ENCODE measurements at places on chromosomes 7 and 10.

DNA sequence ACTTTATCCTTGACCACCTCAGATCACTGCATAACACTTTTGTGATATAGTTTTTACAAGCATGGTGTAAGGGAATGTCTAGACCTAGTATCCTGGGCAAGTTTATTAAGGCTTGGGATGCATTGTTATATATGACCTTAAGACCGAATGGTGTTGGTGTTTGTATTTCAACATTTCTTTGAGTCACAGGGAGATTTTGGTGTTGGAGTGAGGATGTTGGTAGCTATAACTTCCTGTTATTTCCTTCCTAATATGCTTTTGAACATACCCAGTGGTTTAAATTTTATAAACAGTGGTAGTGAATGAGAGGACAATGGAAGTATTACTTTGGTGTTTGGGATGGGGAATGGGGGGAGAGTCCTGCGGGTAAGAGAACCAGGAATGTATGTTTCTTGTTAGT, 2.6 kb downstream of the EXOC4 start:
- DNase-seq: no peak

DNA sequence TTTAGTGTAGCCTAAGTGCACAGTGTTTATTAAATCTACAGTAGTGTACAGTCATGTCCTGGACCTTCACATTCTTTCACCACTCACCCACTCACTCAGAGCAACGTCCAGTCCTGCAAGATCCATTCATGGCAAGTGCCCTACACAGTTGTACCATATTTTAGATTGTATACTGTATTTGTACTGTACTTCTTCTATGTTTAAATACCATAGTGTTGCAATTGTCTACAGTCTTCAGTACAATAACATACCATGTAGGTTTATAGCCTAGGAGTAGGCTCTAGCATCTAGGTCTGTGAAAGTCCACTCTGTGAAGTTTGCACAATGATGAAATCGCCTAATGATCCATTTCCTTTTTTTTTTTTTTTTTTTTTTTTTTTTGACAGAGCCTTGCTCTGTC, 12.0 kb downstream of the EEPD1 start:
- no peak for DNase-seq

GRCh38 chr7:75879771-75880184, 944 bp downstream of the RHBDD2 start:
- DNase-seq: peak; percentile 45

GRCh38 chr7:70360557-70360956, 762.3 kb downstream of the AUTS2 start:
- no peak for DNase-seq

GRCh38 chr10:32746869-32747268, 211.2 kb downstream of the ITGB1 start:
- no peak for DNase-seq

GRCh38 chr10:95411635-95412034, 120.8 kb upstream of the PDLIM1 start:
- DNase-seq: no peak

DNA sequence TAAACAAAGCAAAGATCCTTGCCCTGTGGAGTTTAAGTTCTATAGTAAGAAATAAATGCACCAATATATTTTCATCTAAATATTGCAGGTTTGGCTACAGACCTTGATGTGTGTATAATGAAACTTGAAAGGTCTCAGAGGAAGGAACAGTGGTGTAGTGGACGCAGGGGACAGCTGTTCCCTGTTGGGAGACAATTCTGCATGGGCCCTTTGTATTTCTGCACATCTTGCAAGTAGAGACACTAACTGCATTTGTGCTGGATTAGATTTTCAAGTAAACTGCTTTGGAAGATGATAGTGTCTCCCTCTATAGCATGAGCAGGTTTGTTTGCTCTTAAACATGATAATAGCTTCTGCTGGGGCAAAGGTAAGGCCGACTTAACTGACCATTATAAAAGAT, 57.5 kb upstream of the FAM133B start:
- no peak for DNase-seq

DNA sequence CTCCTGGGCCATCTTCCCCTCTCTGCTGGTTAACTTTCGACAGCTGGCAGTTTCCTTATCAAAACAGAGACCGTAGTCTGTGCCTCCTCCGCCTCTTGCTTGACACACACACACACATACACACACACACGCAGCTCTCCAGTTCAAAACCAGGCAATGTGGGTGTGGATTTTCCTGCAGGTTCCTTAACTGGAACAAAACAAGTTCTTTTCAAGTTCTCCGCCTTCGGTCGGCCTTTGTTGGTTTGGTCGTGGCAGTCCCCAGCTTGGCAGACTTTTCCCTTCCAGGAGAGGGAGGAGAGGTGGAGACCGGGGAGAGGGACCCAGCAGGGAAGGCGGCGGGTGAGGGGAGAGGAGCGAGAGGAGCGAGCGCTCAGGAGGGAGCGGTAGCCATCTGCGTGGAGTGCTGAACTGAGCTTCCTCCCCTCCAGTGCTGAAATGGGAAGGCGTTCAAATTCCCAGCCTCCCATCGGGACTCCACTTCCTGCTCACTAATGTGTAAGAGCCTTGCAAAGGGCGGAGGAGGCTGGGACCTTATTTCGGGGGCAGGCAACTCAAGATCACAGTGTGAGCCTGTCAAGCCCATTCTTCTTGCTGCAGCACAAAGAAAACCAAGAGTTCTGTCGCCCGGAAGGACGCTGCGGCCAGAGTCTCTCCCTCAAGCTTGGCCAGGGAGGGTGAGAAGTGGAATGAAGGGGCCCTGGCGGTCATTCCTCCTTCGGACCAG, 120.6 kb downstream of the PRPF18 start:
- DNase-seq: no peak

- no peak for DNase-seq
These were observed 29.9 kb downstream of the LIPJ start for GRCh38 chr10:88616250-88616977.

- DNase-seq: no peak
These were observed 603.5 kb downstream of the ARL4A start for GRCh38 chr7:13290975-13291374.

- DNase-seq: no peak
These were observed 49.1 kb downstream of the LHPP start for GRCh38 chr10:124510759-124511158.

DNA sequence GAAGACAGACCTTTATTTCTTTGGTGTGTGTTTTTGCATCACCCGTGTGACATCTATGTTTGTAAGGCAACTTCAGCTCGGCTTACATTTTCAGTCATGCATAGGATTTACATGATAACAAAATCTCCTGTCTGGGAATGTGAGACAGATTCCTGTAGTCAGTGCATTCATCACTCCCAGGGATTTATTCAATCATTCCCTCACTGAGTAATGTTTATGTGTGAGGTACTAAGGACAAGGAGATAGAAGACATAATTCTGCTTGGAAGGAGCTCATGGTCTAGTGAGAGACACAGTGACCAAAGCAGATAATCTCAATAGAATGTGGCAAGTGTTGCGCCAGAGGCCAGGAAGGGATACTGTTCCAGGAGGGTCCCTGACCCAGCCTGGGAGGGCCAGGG, 35.2 kb upstream of the BMPER start:
- DNase-seq: no peak

DNA sequence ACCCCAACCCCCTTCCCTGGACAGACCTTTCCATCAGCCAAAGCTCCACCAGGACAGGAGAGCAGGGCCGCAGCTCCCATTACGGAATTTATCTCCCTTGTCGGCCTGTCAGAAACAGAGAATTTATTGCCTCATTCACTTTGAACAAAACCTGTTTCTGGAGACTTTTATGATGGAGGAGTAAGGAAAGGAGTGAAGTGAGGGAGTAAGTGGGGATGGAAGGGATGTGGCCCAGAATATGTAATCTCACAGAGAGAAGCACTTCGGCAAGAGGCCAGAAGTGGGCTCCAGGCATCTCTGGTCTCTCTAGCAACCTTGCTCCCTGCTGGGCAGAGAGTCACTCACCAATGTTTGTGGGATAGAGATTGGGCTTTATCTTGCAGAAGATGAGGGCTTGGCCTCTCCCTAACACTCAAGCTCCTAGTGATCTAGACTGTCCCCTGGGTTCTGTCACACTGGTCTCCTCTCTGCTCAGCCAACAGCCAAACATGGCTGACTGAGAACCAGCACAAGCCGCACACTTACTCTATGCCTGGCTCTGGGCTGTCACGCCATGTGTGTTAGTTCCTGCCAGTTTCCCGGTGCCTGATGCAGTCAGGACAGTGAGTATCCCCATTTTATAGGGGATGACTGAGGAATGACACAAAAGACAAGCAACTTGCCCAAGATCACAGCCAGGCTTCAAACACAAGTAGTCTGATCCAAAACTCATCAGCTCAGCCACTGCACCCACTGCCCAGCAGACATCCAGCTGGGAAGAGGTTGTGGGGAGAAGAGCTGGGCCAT, 149.4 kb upstream of the ZMIZ1 start:
- no peak for DNase-seq

GRCh38 chr7:117495308-117495707, 15.5 kb downstream of the CFTR start:
- no peak for DNase-seq

- peak; percentile 64 for DNase-seq
These were observed 10.4 kb downstream of the NUB1 start for GRCh38 chr7:151351967-151352366.

DNA sequence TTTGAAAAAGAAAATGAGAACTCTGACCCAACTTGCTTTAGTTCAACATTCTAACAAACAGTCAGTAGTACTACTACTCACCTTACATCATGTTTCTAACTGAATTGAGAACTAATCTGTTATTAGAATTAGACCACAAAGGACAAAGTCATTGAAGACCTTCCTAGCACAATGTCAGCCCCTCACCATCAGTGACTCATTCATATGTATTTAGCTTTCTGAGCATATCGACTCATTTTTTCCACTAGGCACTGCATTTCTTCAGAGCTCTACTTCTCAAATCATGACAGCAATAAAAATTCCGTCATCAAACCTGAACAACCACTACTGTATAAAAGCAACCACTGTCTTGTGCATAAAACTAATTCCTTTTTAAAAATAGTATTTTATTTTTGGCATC, 4.4 kb upstream of the LRRN3 start:
- DNase-seq: no peak

DNA sequence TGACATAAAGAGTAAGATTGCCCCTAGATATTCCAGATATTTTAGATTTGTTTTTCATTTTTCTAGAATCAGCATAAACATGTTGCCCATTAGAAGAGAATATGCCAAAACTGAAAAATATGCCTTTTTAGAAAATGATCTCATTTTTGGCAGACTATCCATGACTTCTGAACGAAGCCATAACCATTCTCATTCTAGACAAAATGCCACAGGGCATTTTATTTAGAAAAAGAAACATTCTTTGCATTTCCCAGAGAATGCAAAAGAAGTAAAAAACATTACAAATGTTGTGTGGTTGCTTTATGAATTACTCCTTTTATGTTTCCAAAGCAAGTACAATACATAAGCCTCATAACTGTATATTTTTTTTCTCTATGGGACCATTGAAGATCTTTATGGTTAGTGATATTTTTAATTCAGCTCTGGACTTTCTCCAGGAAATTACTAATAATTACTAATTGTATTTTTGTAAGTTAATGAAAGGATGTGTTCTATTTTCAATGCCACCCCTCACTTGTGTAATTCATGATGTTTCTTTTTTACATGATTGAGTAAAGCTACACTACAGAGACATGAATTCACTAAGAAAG, 109.6 kb upstream of the SEM1 start:
- DNase-seq: no peak

DNA sequence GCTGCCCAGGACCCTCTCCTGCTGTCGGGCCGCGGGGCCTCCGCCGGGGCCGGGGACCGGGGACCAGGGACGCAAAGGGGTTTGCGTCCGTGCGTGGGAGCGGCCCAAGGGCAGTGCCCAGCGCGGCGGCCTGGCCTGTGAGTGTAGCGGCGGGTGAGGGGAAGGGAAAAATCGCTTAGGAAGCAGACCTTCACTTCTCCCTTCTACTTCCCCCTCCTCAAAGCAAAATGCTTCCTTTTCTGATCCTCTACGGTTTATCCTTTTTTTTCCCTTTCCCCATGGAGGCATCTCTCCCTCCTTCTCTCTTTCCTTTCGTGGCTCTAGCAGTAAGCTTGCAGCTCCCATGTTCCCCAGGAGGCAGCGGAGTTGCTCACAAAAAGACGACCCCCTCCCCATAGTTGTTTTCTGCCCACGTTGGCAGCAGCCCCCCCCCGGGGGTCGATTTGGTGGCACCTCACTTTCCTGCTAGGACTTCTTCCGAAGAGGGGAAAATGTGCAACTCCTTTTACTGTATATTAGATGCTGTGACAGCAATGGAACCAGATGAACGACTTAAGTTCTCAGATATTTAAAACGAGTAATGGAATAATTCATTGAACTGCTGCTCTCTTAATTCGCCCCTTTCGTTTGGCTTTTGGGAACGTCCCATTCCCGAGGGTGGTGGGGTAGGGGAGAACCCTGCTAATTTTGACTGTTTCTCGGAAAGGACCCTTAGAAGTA, 724 bp downstream of the CAPZA2 start:
- no peak for DNase-seq

DNA sequence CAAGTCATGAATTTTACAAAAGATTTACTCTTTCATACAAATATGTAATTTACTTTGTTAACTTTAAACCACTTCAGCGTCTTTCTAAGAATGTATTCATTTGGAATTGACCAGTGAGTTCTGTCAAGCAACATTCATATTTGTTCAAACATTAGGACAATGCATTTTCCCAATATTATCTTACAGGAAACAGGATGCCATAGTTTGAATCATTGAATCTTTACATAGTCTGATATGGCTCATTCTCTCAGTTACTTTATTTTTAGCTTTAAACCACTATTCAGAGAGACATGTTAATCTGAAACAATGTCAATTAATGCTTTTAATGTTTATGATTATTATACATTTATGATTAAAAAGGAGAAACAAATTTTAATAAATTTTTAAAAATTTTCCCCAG, 21.1 kb upstream of the MEOX2 start:
- no peak for DNase-seq

DNA sequence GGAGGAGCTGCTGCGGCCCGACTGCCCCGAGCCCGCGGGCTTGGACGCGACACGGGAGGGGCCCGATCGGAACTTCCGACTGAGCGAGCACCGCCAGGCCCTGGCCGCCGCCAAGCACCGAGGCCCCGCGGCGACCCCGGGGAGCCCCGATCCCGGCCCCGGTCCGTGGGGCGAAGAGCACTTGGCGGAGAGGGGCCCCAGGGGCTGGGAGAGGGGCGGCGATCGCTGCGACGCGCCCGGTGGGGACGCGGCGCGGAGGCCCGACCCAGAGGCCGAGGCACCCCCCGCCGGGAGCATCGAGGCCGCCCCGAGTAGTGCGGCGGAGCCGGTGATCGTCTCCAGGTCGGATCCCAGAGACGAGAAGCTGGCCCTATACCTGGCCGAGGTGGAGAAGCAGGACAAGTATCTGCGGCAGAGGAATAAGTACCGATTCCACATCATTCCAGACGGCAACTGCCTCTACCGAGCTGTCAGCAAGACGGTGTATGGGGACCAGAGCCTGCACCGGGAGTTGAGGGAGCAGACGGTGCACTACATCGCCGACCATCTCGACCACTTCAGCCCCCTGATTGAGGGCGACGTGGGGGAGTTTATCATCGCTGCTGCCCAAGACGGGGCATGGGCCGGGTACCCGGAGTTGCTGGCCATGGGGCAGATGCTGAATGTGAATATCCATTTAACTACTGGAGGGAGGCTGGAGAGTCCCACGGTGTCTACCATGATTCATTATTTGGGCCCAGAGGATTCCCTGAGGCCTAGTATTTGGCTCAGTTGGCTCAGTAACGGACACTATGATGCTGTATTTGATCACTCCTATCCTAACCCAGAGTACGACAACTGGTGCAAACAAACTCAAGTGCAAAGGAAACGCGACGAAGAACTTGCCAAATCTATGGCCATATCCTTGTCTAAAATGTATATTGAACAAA, 1.4 kb downstream of the OTUD1 start:
- DNase-seq: no peak

GRCh38 chr7:88357294-88357693, 50.6 kb upstream of the STEAP4 start:
- no peak for DNase-seq
